ENCODE measurements at places on chromosomes 12 and 14.

DNA sequence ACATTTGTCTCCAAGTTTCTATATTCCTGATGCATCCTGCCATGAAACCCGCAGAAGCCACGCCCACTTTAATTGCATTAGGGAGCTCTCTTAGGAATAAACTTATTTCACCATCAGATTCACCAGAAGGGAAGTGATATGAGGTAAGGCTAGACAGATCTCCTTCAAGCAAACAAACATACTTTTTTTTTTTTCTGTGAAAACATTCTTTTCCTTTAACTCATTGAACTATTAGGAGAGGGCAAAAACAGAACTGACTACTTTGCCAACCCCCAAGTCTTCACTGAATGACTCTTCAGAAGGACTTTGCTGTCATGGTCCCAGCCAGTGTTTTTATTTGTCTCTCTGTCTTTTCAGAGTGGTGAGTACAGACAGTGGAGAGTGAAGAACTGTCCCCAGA, 48.4 kb downstream of the GTF2A1 start:
- DNase-seq: peak; percentile 17

DNA sequence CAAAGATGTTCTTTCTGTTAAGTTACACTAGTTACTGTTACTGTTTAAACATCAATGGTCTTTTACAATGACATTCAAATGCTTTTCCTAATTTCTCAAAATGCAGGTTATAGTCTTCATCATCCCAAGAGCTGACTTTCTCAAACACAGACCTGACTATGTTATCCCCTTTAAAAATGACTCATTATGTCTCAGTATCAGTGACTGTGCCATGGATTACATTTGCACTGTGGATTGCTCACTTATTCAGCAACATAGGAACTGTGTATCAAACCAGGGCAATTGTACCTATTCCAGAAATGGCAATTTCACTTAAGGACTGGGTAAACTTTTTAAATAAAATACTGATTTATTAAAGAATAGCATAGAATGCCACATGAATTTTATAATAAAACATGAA, 630.2 kb upstream of the NOVA1 start:
- no peak for DNase-seq

- DNase-seq: peak; percentile 39
Observed at GRCh38 chr14:103562179-103562428, 353 bp downstream of the BAG5 start.

DNA sequence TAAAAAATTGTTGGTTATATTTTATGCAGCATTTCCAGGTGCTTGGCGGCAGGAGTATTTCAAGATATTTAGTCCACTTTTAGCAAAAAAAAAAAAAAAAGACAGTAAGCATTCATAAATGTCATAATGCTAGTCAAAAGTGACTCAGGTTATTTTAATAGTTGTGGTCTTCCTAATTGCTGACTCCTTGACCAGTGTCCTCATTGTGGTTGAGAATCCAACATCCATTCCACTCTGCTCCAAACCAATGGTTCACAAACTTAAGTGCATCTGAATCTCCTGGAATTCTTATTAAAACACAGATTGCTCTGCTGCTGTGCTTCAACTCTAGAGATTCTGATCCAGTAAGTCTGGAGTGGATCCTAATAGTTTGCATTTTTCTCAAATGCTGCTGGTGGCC, 71.4 kb downstream of the AKAP6 start:
- DNase-seq: peak; percentile 39

DNA sequence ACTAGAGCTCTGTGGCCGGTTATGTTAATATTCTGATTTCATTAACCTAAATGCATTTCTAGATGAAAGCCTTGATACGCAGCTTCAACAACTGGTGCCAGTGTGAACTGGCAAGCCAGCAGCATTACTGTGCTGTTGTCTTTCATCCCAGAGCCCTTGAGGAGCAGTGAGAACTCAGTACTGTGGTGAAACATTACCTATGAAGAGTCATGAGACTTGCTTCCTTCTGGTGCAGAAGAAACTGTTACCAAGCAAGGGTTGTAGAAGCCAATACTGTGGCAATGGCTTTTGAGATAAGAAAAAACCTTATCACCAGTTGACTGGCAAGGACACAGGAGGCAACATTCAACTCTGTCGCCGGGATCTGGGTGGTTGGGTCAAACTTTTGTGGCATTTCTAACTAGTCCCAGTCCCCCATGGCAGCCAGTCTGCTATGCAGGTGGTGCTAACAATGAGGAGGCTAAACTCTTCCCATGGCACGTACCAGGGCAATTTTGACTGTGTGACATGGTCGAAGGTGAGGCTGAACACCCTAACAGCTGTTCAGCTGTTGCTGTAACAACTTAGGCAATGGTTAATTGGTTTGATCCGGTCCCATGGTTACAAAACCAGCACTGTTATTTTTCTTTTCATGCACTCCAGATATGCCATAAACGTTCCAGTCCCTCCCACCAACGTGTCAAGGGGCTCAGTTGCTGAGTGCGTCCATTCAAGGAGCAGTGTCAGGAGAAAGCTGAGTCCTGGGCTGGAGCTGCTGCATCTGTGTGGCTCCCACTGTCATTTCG, 12.6 kb upstream of the LGALS3 start:
- no peak for DNase-seq

DNA sequence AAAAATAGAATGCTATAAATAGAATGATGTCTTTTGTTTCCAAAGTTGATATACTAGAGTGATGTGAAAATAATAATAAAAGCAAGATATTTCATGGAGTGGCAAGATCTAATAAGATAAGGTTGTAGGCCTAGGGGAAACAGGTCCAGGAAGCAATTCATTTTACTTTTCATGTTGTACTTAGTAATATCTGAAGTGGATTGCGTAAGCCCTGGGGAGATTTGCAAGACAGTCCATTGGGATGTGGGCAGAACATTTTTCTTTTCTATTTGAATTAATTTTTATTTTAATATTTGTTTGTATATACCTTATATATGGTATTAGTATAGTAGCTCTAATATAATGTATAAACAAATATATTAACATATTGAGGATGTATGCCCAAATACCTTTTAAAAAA, 7.5 kb downstream of the NUBPL start:
- no peak for DNase-seq

DNA sequence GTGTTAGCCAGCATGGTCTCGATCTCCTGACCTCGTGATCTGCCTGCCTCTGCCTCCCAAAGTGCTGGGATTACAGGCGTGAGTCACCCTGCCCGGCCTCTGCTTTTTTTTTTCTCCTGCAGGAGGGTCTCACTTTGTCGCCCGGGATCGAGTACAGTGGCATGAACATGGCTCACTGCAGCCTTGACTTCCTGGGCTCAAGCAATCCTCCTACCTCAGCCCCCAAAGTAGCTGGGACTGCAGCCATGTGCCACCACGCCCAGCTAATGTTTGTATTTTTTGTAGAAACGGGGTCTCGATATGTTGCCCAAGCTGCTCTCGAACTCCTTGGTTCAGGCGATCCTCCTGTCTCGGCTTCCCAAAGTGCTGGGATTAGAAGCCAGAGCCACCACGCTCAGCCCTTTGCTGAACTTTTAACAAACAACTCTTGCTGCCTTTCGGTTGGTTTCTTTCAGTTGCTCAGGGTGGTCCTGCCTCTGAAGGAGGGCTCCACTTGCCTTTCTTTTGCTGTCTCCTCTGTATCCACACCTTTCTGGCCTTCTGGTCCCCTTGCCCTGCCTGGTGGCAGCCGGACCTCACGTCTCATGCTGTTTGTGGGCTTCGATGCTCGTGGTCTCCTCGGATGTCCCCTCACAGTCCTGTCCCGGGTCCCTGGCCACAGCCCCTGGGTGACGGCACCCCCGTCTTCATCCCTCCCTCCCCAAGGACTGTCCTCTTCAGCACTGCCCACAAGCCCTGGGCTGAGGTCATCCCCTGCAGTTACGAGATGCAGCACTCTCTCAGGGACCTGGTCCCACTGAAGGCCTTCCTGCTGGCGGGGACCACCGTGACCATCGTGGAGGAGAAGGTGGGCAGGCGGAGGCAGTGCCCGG, 3.8 kb upstream of the B3GNT4 start:
- no peak for DNase-seq

GRCh38 chr12:45388545-45388944, 172.7 kb downstream of the ANO6 start:
- peak; percentile 74 for DNase-seq

DNA sequence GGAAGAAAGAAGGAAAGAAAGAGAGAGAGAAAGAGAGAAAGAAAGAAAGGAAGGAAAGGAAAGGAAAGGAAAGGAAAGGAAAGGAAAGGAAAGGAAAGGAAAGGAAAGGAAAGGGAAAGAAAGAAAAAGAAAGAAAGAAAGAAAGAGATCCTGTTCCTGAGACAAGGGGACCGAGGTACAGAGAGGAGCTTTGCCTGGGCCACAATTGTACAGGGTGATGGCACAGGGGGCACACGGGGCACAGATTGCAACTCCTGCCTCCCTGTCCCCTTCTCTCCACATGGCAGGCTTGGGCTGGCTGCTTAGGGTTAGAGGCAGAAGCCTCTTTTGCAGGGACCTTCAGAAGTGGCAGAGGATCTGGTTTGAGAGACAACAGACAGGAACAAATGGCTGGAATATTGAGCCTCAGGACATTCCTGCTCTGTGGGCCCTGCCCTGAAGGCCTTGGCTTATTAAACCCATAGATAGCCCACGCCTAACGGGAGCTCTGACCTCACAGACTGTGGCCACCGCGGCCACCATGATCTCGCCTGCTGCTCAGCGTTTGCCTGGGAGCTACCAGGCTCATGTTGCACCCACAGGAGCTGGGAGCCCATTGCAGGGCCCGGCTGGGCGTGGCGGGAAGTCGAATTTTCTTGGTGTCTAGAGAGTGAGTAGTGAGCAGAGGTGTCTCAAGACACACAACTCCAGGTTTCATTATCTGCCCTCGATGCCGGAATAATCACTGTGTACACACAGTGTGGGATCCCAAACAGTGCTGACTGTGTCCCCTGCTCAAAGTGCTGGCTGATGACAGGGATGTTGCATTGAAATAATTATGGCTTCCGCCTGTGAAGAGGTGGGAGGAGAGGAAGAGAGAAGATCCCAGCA, 147.9 kb upstream of the NCOR2 start:
- DNase-seq: peak; percentile 47

GRCh38 chr12:18419311-18419710, 158.0 kb downstream of the PIK3C2G start:
- DNase-seq: no peak

- no peak for DNase-seq
Observed at GRCh38 chr14:56118611-56119181, 485 bp downstream of the PELI2 start.

DNA sequence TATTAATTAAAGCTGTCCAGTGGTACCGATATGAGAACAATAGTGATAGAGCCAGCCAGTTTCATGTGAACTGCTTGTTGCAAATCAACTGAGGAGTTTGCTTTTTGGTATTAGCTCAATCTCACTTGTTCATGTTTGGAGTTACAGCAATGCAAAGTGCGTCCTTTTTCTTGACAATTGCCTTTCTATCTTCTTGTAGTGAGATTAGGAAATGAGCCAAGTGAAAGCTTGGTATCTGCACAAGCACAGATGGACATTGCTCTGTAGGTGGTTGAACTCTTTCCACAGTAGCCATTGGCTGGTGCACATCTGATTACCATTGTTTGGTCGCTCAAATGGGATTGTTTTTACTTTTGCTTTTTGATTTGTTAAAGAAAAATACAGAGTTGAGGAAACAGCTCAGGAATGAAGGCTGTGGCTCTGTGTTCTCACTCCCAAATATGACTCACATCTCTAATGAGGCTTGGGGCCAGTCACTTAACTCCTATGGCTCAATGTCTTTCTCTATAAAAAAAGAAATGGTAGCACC, 241.4 kb downstream of the BMP4 start:
- DNase-seq: peak; percentile 71

DNA sequence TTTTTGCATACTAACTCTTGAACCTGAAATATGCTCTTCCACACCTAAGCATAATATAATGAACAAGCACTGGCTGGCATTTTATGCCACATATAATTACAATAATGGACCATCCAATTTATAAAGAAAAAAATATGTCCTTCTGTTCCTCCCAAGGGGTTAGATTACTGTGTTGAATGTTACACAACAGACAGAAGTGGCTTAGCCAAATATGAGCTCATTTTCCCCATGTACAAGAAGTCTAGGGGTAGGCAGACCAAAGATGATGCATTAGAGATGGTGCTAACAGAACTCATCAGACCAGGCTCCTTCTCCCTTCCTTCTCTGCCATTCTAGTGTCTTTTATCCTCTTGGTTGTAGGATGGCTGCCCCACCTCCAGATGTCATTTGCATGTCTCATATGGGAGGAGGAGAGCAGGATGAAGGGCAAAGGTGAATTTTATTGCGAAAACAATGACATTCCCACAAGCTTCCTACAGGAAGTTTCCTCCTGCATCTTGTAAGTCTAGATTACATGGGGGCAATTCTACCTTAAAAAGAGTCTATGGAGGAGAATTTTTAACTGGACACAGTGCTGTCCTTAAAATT, 43.9 kb upstream of the SLC2A13 start:
- peak; percentile 26 for DNase-seq

- no peak for DNase-seq
Observed at GRCh38 chr14:53278602-53279506, 125.7 kb upstream of the DDHD1 start.

DNA sequence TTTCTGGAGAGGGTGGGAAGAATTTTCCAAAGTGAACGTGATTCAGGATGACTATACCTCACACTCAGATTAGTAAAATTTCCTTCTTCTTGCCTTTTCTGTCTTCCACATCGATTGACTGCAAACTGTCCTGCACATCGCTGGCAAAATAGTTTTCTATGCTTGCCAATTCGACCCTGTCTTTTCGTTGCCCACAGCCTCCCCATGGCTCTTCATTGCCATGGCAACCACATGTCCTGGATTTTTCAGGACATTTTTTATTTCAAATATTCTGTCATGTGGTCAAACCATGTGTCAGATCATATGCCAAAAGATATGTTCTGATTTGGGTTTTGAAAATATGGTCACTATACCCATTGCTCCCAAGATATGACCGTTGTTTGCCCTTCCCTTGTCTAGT, 46.9 kb upstream of the OTX2 start:
- no peak for DNase-seq

GRCh38 chr12:6547987-6548386, 7.9 kb downstream of the IFFO1 start:
- DNase-seq: peak; percentile 92

DNA sequence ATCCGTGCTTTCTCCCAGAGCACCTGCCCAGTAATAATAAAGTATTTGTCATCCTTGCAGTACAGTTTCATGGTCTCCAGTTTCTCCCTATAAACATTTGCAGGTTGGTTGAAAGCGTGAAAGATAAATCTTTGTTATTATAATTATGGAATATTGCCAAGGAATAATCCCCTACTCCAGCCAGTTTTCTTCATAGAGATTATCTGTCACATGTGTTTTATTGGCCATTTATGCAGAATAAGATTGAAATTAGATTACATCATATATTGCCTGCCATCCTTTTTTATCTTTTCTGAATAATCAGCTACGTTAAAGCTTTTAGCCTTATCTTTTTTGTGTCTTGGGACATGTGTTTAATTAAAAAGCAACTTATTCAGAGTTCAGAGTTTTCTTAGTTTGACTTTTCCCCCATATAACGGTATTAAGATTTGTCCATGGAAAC, 168.0 kb downstream of the KICS2 start:
- no peak for DNase-seq

GRCh38 chr12:48978741-48979601, 849 bp downstream of the WNT1 start:
- peak; percentile 21 for DNase-seq

DNA sequence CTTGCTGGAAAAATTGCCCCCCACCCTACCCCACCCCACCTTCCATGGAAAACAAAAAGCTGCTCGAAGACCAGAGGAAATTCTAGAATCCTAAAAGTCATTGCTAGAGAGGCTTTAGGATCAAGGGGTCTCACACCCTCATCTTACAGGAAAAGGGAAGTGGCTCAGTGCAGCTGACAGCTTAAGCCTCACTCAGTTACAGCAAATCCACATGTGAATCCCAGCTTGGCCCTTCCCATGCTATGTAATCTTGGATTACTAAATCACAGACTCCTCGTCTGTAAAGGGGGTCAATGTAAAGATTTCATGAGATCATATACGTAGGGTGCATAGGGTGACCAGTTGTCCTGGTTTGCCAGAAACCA, 25.9 kb downstream of the CMKLR1 start:
- no peak for DNase-seq
